ENCODE measurements at places on chromosomes 7 and 10. TPM values are rescaled to one million over a fixed set of nuclear protein-coding genes. Genes with fewer than 3 reads are reported as not detected.

DNA sequence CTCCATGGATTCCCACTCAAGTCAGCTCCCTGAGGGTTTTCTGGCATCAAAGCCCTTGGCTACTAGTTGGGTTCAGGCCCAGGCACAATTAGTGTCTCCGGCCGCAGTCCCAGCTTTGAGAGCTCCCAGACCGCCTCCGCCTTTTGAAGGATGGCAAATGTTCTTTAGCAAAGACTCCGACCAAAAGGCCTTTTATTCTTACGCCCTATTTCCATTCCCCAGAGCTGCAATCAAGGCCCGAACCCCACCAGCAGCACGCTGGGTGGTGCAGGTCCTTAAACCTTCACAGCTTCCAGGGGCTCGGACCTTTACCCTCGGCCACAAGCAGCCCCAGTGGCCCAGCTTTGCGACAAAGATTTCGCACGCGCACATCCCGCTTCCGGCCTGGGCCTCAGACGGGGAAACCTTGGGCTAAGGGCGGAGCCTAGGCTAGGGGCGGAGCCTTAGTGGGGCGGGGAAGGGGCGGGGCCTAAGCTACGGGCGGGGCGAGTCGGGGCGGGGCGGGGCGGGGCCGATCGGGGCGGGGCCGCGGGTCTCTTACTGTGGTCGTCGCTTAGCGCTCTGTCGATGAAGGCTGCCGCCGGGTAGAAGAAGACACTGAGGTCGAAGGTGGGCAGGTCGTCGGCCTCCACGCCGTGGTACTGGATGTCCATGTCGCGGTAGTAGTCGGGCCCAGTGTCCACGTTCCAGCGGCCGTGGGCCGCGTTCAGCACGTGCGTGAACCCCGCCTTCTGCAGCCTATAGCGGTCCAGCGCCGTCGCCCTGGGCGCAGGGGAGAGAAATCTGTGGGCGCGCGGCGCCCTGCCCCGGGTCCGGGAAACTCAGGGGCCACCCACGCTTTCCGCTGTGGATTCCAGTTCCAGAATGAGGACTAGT is 68.0 kb upstream of the SAMD8 start:
- DNase-seq, result no peak

- DNase-seq, result no peak
These were observed 131.7 kb downstream of the SLC16A9 start for GRCh38 chr10:59577984-59578383.

DNA sequence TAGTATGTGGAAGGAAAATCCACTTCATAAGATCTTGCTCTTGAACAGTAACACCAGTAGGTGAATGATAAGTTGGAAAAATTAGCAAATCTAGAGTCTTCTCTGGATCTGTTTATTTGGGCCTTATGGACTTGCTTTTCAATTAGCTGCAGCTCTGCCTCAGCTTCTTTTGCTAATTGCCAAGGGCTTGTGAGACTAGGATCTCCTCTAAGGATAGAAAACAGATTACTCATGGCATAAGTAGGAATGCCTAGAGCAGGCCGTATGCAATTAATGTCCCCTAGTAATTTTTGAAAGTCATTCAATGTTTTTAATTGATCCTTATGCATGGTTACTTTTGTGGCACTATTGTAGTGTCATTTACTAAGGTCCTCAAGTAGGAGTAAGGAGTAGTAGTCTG is 36.5 kb upstream of the DDX50 start:
- DNase-seq, result no peak

- DNase-seq, result no peak
These were observed 159.4 kb downstream of the FRMD4A start for GRCh38 chr10:14171336-14171735.

Gene CPN1
- not detected for total RNA-seq

Gene ZNF727
- 0.53 TPM for total RNA-seq

Measured in bronchial epithelial cell (primary cell).